ENCODE measurements at places on chromosomes 2 and 18.

DNA sequence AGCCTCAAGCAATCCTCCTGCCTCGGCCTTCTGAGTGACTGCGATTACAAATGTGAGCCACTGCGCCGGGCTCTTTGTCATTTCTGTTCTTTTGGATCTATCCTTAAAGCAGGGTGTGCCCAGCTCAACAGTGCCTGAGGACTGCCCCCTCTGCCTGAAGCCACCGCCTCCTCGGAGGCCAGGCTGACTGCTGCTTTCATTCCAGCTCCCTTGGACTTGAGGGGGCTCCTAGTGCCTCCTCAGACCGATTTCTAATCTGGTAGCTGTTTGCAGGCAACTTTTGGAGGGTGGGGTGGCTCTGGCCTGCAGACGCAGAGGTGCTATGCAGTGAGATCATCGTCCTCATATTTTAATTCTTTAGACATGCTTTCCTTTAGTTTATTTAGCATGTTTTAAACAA lies 35.9 kb upstream of the KLF11 start:
- no peak for DNase-seq

GRCh38 chr2:166197446-166197845 lies 69.6 kb upstream of the SCN1A start:
- DNase-seq = no peak

- DNase-seq = no peak
These were observed 730.6 kb upstream of the FANCL start for GRCh38 chr2:58971511-58972360.

DNA sequence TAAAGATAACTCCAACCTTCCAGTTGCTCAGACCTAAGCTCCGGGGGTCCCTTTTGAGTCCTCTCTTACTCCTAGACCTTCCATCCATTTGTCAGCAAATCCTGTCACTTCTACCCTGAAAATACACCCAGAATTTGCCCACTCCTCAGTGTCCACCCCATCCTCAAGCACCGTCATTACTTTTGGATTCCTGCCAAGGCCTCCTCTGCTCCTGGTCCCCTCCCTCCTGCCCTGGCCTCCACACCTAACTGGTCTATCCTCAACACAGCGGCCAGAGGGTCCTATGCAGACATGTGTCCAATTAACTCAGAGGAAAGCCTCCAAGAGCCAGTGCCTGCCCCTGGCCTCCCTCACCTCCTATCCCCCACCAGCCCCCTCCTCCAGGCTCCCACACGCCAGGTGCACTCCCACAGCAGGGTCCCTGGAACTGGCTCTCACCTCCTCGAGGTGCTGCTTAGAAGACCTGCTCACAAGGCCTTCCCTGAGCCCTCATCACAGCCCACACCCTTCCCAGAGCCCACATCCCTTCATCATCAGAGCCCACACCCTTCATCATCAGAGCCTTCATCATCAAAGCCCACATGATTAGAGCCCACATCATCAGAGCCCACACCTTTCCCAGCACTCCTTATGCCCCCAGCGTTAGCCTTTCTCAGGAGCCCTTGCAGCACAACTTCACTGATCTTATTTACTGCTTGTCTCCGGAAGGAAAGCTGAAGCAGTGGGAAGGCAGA lies 20.4 kb downstream of the FAM178B start:
- no peak for DNase-seq

- peak; percentile 78 for DNase-seq
These were observed 7.9 kb downstream of the CROCC2 start for GRCh38 chr2:240913810-240914644.

DNA sequence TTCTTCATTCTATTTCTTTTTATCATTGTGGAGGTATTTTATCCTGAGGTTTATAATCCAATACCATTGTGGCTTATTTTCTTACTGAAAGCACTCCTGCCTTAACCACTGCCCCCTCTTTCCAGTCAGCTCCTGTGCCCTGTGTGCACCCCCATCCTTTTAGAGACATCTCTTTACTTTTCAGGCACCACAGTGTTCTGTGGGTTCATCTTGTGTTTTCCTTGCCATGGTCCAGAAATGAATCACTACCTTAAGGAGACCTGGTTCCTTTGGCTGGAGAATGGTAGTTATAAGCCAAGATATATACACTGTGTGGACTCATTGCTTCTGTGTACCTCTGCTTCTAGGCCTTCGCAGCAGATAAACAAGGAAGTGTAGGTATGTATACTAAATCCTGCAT lies 278.3 kb downstream of the PTGR3 start:
- no peak for DNase-seq

GRCh38 chr2:121897335-121897970 lies 142.0 kb downstream of the TSN start:
- no peak for DNase-seq

- no peak for DNase-seq
These were observed 53.8 kb downstream of the PRKCE start for GRCh38 chr2:45705233-45705632.

GRCh38 chr18:59640721-59641120 lies 56.5 kb downstream of the CCBE1 start:
- no peak for DNase-seq

GRCh38 chr2:146730882-146731281 lies 1113.9 kb upstream of the ACVR2A start:
- DNase-seq = no peak

- DNase-seq = no peak
These were observed 4.0 kb downstream of the FARSB start for GRCh38 chr2:222651718-222652418.

- DNase-seq = no peak
These were observed 64.2 kb upstream of the TMEM17 start for GRCh38 chr2:62569907-62570841.

DNA sequence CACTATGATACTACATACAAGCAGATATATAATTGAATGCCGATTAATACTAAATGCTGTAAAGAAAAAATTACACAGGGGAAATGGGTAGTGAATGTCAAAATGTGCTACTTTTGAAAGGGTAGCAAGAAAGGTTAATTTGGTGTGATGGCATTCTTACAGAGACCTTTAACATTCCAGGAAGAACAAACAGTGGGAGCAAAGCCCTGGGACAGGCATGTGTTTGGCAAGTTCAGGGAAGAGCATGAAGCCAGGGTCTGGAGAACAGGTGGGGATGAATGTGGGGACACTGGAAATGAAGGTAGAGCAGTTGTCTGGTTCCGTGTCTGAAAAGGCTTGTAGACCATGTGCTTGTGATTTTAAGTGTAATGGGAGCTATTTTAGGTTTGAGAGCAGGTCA lies 82.2 kb upstream of the CYTIP start:
- DNase-seq = no peak

GRCh38 chr2:47867205-47867604 lies 39.1 kb downstream of the FBXO11 start:
- DNase-seq = no peak

- DNase-seq = no peak
These were observed 11.0 kb downstream of the ADRA2B start for GRCh38 chr2:96105152-96105915.

- no peak for DNase-seq
These were observed 81.8 kb downstream of the INO80D start for GRCh38 chr2:206004004-206004693.

DNA sequence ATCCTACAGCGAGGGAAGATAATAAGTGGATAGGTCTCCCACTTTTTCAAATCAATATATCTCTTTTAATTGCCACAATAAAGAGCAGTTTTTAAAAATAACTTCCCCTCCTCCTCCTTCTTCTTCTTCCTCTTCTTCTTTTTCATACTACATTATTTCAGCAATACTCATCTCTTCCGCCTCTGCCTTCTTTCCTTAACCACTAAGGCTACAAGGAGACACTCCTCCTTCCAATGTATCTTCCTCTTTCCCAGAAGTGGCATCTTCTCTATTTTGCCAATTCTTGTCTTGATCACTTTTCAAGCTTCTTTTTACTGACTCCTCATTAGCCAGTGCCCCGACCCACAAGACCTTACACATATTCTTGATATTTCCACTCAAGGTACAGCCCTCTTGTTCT lies 546.6 kb upstream of the CHAC2 start:
- DNase-seq = no peak

- no peak for DNase-seq
These were observed 11.5 kb downstream of the AMER3 start for GRCh38 chr2:130766711-130767407.

DNA sequence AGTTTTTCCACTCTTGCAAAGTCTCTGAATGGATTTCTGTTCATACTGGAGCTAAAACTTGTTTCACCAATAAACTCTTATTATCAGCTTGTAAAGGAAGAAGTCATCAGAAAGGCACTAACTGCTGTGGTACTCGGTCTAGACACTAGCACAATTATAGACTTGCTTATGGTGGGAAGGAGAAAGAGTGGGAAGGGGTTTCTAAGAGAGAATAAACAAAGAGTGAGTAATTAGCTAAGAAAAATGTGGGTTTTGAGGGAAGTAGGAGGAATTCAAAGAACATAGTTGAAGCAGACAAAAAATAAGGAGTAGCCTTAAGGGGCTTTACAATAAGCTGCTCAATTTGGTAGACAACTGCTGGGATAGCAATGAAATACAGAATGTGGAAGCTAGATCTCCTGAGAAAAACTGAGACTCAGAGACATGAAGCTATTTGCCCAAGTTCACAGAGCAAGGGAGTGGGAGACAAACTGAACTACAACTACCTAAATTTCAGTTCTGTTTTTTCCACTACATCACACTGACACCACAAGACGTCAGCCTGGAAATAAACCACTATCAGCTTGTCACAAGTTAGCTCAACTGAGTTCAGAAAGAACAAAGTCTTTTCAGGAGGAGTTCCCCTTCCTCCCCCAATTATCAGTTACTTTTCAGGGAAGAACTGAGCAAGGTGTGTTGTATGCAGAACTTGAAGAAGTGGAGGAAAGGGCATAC lies 59.7 kb downstream of the MAP4K3 start:
- DNase-seq = peak; percentile 15

DNA sequence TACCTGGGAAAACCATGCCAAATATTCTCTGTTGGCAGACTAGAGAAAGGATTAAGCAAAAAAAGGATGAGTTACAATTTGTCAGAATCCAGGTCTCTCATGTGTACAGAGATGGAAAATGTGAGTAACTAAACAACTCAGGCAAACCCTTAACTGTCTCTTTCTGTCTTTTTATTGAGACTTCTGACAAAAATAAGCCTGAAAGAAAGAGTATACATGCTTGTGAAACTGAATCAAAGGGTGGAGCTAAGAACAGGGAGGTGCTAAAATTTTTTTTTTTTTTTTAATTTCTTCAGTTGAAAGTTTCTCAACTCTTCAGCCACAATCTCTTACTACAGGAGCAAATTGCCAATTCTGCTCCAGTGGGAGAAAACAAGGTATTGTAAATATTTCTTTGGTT lies at the start of gene SERPINB10:
TSS of gene SERPINB10 (plus strand) at position 295 of the 400 bp plus-strand sequence. CDS start 7,553 bp downstream, outside the sequence.
- DNase-seq = no peak

- no peak for DNase-seq
These were observed 39.7 kb upstream of the MRPL19 start for GRCh38 chr2:75606761-75607399.

DNA sequence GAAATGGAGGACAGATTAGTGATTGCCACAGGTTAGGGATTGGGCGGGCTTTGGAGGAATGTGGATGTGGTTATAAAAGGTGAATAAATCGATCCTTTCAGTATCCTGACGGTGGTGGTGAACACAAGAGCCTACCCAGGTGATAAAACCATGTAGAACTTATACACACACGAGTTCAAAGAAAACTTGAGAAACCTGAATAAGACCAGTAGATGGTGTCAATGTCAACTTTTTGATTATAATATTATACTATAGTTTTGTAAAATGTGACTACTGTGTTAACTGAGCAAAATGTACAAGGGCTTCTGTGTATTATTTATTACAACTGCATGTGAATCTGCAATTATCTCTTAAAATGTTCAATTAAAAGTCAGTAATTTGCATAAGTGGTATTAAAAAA lies 136.3 kb downstream of the ERBB4 start:
- DNase-seq = no peak

DNA sequence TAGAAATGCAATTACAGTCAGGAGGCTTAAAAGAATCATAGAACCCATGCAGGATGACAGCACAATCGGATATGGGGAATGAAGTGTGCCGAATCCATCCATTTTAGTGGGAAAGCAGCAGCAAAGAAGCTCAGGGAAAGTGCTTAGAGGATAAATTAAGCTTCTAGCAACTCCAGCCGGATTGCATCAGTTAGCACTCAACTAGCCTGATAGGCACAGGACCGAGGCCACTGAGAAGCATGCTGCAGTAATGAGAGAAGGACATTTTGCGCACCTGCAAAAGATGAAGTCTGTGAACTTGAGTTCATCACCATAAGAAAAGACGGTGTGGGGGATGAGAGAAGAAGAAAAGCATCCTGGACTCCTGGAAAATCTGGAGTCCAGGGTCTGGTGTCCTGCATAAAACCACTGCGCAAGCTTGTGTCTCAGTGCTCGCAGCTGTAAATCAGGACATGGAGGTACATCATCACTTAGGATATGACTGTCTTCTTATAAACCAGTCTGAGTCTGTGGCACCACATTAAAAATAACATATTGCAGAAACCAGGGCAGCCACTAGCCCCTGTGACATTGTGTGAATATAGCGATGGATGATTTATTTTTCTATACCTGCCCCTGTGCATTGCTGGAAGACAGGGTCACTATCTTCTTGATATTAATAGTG lies 665.5 kb upstream of the SOX11 start:
- DNase-seq = no peak

GRCh38 chr2:185456517-185456916 lies 282.1 kb upstream of the FSIP2 start:
- no peak for DNase-seq

DNA sequence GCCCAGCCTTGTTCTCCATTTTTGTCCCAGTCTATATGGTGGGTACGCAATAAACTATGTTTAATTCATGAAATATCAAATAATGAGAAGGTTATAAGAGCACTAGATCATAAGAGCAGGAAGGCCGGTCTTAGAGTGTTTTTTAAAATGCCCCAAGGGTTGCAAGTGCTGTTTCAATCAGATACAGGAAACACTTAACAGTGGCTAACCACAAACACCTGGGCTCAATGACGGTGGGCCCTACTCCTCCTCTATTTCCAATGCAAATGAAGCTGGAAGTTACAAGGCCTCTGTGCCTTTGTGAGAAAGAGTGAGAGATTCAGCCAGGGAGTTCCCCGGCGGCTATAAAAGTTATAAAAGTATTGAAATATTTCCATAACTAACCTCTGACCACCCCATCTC lies 18.9 kb upstream of the WDR33 start:
- peak; percentile 52 for DNase-seq

DNA sequence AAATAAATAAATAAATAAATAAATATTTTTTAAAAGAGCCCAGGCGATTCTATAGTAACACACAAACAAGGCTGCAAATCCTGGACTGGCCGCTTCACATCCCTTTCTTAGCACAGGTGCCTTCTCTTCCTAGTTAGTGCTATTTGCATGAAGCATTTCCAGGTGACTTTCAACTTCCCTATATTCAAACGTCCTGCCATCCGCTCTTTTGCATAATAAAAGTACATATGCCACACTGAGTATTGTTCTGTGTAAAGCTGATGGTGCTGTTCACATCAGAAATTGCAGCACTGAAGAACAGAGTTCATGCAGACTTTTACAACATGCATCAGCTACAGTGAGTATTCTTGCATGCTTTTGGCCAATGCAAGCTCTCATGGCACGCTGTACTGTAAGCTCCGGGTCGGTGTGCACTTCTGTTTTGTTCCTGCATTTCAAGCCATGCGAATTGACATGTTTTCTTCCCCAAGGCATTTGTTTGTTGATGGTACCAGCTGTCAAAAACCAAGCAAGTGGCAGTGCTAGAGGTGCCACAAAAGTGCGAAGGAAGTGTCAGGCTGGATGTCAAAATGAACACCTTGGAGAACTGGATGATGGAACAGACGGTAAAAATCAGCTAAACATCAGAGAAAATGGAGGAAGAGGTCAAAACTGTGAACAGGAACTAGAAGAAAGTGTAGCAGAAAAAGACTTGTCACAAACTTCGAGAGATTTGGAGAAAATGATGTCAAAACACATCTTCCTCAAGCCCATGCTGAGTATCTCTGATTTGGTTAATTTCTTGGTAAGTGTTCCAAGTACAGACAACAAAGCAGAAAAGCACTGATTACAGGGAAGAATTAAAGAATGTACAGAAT lies 25.5 kb upstream of the CEP68 start:
- DNase-seq = no peak
